Trophoblast cell (in vitro differentiated cells and primary cell): ENCODE measurements at places on chromosomes 7 and 10.

GRCh38 chr7:159158125-159158887, 13.6 kb upstream of the VIPR2 start:
- no peaks in the 10 kb centered on the region for H3K36me3 ChIP-seq
- no peak for DNase-seq
- H3K27ac ChIP-seq: no peak overlapping the region
- H3K4me3 ChIP-seq: no peak overlapping the region

GRCh38 chr7:130180571-130181262, 24.5 kb downstream of the TMEM209 start:
- H3K27ac ChIP-seq: no peak overlapping the region
- no peak overlapping the region for H3K4me3 ChIP-seq
- H3K4me1 ChIP-seq: no peaks in the 10 kb centered on the region
- peaks cover 5% of the 10 kb centered on the region for H3K36me3 ChIP-seq

- H3K27me3 ChIP-seq: no peaks in the 10 kb centered on the region
- DNase-seq: no peak
- H3K4me3 ChIP-seq: no peak overlapping the region
- H3K27ac ChIP-seq: no peak overlapping the region
- H3K36me3 ChIP-seq: no peaks in the 10 kb centered on the region
Observed at GRCh38 chr7:141451232-141451631, 100.0 kb upstream of the AGK start.

DNA sequence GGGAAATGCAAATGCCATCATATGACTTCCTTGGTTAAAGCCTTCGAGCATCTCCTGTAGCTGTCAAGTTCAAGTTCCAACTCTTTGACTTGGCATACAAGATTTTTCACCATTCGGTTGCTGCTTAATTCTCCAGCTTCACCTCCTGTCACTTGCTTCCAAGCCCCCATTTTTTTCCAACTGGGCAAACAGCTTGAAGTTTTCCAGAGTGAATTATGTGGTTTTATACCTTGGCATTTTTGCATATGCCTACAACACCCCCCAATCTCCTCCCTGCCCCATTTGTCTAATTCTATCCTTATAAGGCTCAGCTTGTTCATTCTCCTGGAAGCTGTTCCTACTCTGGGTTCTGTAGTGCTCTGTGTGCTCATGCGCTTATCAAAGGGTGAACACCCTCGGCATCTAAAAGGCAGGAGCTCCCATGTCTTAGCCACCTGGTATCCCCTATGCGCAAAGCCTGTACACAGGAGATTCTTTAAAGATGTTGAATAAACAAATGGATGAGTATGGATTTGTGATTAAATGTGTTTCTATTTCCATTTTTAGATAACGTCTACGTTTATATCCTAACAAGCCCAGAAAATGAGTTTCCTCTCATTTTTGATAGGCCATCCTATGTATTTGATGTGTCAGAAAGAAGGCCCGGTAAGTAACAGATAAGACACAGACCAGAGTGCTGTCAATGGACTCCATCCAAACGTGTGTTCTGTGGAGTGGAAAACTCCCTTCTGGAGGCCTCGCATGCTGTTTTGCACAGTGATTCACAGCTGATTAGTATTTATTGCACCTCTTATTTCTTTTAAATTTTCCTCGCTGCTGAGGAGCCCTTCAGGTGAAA, 52.5 kb downstream of the CDHR3 start:
- H3K4me3 ChIP-seq: no peak overlapping the region
- peaks cover 5% of the 10 kb centered on the region for H3K4me1 ChIP-seq
- no peak overlapping the region for H3K27ac ChIP-seq
- no peak for DNase-seq
- H3K36me3 ChIP-seq: no peaks in the 10 kb centered on the region
- no peaks in the 10 kb centered on the region for H3K27me3 ChIP-seq

- no peaks in the 10 kb centered on the region for H3K4me1 ChIP-seq
- no peak overlapping the region for H3K27ac ChIP-seq
- no peaks in the 10 kb centered on the region for H3K36me3 ChIP-seq
- no peak overlapping the region for H3K4me3 ChIP-seq
Observed at GRCh38 chr7:67251986-67252558, 255.4 kb downstream of the TYW1 start.
